Activated T-helper 1 cell treated with Interleukin-2 at 50 U/mL for 16 hours (primary cell): ENCODE measurements at places on chromosomes 2 and 18.

GRCh38 chr2:97911922-97912575 lies 83.7 kb downstream of the TMEM131 start:
- no peak for DNase-seq

DNA sequence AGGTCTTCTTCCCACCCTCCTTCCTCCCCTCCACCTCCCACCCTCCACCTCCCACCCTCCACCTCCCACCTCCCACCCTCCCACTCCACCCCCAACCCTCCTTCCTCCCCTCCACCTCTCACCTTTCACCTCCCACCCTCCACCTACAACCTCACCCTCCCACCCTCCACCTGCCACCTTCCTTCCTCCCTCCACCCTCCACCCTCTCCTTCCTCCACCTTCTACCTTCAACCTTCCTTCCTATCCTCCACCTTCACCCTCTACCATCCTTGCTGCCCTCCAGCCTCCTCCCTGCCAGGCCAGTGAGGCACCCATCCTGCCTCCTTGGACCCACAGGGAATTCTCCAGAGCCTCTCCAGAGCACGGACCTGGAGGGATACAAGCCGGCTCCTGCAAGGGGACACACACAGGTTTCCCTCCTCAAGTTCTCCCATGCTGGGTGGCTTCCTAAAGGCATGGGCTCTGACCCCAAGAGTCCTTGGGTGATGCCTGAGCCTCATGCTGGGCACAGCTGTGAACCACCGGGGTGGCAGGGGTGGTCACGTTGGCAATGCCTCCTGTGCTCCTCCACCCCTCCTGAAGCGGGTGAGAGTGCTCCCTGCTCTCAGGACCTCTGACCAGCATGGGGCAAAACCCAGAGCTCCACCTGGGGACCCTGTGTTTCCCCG lies 293.0 kb downstream of the NDUFA10 start:
- no peak for DNase-seq

DNA sequence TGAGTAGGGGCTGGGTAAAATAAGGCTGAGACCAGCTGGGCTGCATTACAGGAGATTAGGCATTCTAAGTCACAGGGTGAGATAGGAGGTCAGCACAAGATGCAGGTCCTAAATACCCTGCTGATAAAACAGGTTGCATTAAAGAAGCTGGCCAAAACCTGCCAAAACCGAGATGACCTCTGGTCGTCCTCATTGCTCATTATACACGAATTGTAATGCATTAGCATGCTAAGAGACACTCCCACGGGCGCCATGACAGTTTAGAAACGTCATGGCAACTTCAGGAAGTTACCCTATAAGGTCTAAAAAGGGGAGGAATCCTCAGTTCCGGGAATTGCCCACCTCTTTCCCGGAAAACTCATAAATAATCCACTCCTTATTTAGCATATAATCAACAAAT lies 132.2 kb downstream of the ARL4C start:
- DNase-seq = no peak

DNA sequence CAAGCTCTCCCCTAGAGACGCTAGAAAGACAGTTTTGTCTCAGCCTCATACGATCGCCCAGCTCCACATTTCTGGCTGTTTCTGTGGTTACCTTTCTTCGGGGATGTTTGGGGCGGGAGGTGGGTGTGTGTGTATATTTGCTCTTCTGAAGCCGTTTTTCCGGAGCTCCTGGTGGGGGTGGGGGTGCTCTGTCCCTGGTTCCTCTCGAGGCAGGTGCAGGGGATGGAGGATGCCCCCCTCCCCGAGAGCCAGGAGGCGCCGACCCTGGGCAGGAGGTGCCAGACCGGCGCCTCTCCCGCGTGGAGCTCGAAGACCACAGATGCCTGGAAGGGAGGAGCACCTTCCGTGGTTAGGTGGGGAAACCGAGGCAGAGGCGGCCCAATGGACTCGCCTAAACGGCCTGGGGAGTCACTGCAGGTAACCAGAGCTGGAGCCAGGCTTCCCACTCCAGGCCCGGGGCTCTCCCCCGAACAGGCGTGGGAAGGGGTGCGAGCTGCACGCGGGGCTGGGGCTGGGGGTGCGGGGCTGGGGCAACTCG lies 694 bp upstream of the HPCAL1 start:
- DNase-seq = no peak

DNA sequence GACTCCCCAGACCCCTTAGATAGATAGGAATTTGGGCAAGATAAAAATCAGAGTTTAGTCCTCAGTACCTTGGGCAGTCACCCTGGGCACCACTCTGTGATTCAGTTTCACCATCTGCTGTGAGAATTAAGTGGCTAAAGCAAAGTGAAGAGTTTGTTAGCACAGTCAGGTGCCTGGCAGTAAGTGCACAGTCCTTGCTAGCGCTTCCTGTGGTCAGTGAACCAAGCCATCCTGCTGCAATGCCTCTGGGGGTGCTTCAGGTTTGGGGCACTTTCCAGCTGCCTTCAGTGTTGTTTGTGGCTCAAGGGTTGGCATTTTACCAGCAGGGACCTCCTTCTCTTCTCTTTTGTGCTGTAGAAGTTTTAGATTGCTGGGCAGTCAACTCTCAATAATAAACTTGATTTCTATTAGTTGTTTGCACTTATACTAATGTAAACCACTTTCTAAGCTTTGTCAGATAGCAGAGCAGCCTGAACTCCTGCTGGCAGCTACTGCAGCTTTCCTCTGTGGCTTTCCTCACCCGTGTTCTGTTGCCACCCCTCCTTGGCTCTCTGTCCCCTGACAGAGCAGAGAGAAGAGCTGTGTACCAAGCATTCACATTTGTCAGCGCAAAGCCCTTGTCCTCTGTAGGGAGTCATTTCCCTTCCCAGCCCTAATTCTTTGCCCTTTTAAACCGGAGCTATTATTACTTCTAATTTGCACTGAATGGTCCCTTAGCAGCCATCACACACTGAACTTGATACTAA lies 48.4 kb upstream of the RMP24 start:
- DNase-seq = no peak
